GM23248 (cell line): ENCODE measurements at places on chromosomes 7 and 10. TPM values are rescaled to one million over a fixed set of nuclear protein-coding genes. Genes with fewer than 3 reads are reported as not detected.

DNA sequence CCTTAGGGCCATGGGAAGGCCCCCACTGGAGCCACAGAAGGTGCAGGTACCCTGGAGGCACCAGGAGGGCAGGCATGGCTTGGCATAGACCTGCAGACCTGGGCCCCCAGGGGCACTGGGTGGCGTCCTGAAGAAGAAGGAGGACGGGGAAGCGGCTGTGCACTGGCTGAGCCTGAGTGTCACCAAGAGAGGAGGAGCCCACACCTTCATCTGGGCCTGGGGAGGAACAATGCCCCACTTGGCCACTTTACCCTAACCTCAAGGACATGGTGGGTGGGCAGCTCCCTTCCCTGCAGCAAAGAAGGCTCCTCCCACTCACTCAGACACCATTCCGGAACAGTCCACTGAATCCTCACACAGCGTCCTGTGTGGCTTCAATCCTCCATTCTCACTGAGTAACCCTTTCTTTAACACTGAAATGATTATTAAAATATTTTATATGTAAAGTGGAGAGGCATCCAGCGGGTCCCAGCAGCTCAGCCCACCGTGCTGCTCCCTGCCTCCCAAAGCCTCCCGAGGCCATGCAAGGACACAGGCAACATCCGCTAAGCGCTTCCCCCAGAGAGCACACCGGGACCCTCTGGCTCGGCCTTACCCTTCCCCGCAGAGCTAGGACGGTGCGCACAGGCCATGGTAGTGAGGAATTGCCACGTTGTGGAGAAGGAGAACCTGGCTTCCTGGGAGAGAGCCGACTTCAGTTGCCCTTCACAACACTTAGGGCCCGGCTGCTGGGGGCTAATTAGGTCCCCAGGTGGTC lies 516.7 kb upstream of the MGMT start:
- no peak overlapping the region for H3K27ac ChIP-seq
- H3K36me3 ChIP-seq: no peaks in the 10 kb centered on the region
- H3K27me3 ChIP-seq: no peaks in the 10 kb centered on the region
- H3K4me1 ChIP-seq: no peaks in the 10 kb centered on the region
- no peak for DNase-seq
- no peak overlapping the region for H3K4me3 ChIP-seq

DNA sequence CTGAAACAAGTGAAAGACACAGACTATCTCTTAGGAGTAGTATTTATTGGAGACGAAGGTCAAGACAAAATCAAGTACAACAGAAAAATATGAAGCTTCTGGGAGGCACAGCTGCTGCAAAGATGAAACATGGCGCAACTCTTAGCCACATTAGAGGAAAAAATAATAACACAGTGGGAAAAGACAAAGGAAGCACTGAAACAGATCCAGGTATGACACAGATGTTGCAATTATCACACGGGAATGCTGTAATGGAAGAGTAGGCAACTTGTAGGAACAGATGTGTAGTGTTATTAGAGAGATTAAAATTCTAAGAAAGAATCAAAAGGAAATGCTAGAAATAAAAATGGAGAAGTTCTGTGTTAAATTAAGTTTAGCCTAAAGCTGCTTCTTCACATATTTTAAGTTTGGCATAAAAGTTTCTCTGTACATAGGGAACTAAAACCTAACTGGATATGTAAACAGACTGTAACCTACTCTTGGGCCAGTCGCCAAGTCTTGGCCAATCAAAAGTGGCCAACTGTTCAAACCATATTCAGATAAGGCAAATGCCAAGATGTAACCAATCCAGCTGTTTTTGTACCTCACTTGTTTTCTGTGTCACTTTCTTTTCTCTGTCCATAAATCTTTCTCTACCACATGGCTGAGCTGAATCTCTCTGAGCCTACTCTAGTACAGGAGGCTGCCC lies 1132.0 kb upstream of the LRRTM3 start:
- DNase-seq: no peak
- H3K36me3 ChIP-seq: no peaks in the 10 kb centered on the region
- H3K27me3 ChIP-seq: no peaks in the 10 kb centered on the region

- H3K27me3 ChIP-seq: peaks cover 24% of the 10 kb centered on the region
- no peak overlapping the region for H3K27ac ChIP-seq
- no peaks in the 10 kb centered on the region for H3K36me3 ChIP-seq
- DNase-seq: no peak
These were observed 26.4 kb upstream of the SLC35B4 start for GRCh38 chr7:134343136-134343535.

- DNase-seq: no peak
- H3K4me1 ChIP-seq: peaks cover 25% of the 10 kb centered on the region
- H3K36me3 ChIP-seq: peaks cover 7% of the 10 kb centered on the region; the same call in 1 of the 2 replicates
These were observed 588 bp downstream of the CYREN start for GRCh38 chr7:135169964-135170273.

DNA sequence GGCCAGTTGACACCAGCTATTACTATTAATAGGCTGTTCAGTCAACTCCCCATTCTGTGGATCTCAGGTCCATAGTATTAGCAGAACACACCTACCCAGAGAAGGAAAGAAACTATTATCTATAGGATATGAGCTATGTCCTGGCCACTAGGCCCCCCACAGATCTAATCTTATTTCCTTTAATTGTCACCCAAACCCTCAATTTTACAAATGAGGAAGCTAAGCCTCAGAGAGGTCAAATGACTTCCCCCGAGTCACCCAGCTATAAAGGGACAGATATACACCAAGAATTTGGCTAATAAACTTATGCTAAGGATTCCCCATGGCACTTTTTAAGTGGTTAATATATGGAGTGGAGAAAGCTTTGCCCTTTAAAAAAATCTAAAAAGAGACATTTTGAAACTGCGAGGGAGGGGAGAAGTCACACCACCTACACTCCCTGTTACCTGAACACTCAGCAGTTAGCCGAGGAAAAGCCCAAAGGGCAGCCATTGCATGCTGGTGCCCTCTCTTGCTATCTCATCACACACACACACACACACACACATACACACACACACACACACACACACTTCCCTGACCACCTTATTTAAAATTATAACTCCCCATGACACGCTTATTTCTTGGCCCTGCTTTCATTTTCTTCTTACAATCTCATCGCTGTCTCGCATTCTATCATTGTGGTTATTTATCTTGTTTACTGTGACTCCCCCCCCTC lies 157.0 kb upstream of the ADO start:
- peaks cover 28% of the 10 kb centered on the region for H3K4me1 ChIP-seq
- no peaks in the 10 kb centered on the region for H3K36me3 ChIP-seq

DNA sequence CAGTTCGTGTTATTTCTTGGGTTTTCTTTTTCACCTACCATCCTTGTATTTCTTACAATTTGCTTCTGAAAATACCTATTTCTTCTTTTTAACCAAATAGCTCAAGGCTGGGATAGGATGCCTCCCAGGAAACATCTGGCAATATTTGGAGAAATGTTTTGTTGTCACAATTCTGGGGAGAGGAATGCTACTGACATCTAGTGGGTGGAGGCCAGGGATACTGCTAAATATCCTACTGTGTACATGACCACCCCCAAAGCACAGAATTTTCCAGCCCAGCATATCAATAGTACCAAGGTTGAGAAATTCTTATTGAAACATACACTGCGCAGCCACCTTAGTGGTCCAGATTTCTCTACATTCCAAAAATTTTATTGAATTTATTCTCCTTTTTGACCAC lies 55.5 kb downstream of the CNTNAP2 start:
- no peaks in the 10 kb centered on the region for H3K4me1 ChIP-seq
- no peaks in the 10 kb centered on the region for H3K36me3 ChIP-seq

DNA sequence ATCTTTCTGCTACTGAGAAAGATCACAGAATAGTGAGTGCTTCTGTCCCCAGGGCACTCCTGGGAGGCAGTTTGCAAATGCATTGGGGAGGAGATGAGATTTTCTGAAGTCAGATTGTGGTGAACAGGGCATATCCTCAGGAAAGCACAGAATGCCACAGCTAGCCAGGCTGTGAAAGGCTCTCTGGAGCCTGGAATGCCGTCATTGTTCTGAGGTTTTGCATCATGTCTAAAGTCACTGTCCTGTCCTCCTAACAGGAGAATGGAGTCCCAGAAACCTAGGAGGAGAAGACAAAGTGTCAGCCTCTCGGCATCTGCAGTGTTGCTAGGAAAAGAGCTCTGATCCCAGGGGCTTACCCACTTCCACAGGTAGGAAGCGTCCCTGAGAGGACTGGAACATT lies 69.2 kb upstream of the IGFBP3 start:
- no peaks in the 10 kb centered on the region for H3K27me3 ChIP-seq
- H3K36me3 ChIP-seq: no peaks in the 10 kb centered on the region
- no peak overlapping the region for H3K4me3 ChIP-seq
- peaks cover 16% of the 10 kb centered on the region for H3K4me1 ChIP-seq
- no peak overlapping the region for H3K27ac ChIP-seq

Gene MUC12
- 1.0 and 1.3 TPM in 2 replicates for polyA plus RNA-seq
